ENCODE measurements at places on chromosomes 13 and 19. TPM values are rescaled to one million over a fixed set of nuclear protein-coding genes. Genes with fewer than 3 reads are reported as not detected.

Gene ANGPTL8
- total RNA-seq, result not detected

Gene TMEM59L
- total RNA-seq, result 0.29 TPM

Gene LILRB1
- 0.42 TPM for total RNA-seq

Gene MRPL54
- 86.2 TPM for total RNA-seq

Gene SMAD9
- not detected for total RNA-seq

Gene PNMA8B
- total RNA-seq, result 0.17 TPM

Gene CYP4F2
- not detected for total RNA-seq

Gene SPRED3
- total RNA-seq, result 2.2 TPM

Gene SH2D3A
- 43.8 TPM for total RNA-seq

Gene OSCAR
- total RNA-seq, result 0.83 TPM

Gene C5AR1
- total RNA-seq, result 11.3 TPM

Gene KIR2DL1
- not detected for total RNA-seq

Gene NAPSA
- 0.73 TPM for total RNA-seq

Gene UPK1A
- not detected for total RNA-seq

Gene SELENOV
- total RNA-seq, result not detected

Gene CGB8
- not detected for total RNA-seq

Gene SGCG
- not detected for total RNA-seq

Gene BRD4
- total RNA-seq, result 120 TPM

Gene VSIG10L
- 0.22 TPM for total RNA-seq

Gene COX7A1
- not detected for total RNA-seq

Gene HSD17B14
- not detected for total RNA-seq

Gene SLC10A2
- not detected for total RNA-seq

Gene ZNF44
- total RNA-seq, result 35.5 TPM

Gene FAM83E
- total RNA-seq, result 3.1 TPM

Gene IGFL3
- not detected for total RNA-seq

Gene ERICH6B
- total RNA-seq, result not detected

Gene NCAN
- total RNA-seq, result not detected

Gene ZNF763
- total RNA-seq, result 1.7 TPM

Gene IZUMO2
- total RNA-seq, result not detected

Gene CGB3
- not detected for total RNA-seq

Gene LILRA6
- 2.4 TPM for total RNA-seq

Gene RNF225
- total RNA-seq, result not detected

Gene DOCK6
- 6.1 TPM for total RNA-seq

Gene ZNF506
- total RNA-seq, result 50.6 TPM

Gene CACNG7
- total RNA-seq, result not detected

Gene NPHS1
- total RNA-seq, result not detected

Gene ZNF91
- 52.9 TPM for total RNA-seq
